Mucosa of descending colon (tissue), 3 donors: ENCODE measurements at places on chromosomes 7 and 10. TPM values are rescaled to one million over a fixed set of nuclear protein-coding genes. Genes with fewer than 3 reads are reported as not detected.
A peak's percentile ranks its signal among the peaks of the same experiment; 100 is the strongest.

The RAB11FIP2 gene
- total RNA-seq = 9.8 TPM

The KNDC1 gene
- total RNA-seq = 0.60 TPM

The AZGP1 gene
- 6.0 TPM for total RNA-seq

The CREM gene
- 11.8 TPM for total RNA-seq

The CALHM3 gene
- total RNA-seq = not detected

The TMEM139 gene
- 49.4 TPM for total RNA-seq

The FFAR4 gene
- 36.3 TPM for total RNA-seq

The C10orf105 gene
- total RNA-seq = not detected

DNA sequence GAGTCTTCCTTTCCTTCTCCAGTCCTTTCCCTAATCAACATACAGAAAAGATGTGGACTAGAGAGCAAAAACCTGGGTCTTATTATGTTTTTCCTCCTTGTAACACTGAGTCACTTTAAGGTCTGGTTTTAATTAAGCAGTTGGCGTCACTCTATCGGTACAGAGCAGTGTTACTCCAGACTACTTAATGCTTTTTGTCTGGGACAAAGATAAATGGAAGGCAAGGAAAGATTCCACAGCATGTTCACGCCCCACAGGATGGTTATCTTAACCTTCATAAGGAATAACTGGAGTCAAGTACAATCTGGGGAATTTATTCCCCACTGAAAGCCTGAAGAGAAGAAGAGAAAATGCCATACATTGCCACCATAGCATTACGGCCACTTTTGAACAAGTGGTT lies 145.7 kb downstream of the ELAPOR2 start:
- no peak for DNase-seq

- no peak for DNase-seq
Measured at GRCh38 chr7:18140943-18141342, 113.3 kb upstream of the PRPS1L1 start.

DNA sequence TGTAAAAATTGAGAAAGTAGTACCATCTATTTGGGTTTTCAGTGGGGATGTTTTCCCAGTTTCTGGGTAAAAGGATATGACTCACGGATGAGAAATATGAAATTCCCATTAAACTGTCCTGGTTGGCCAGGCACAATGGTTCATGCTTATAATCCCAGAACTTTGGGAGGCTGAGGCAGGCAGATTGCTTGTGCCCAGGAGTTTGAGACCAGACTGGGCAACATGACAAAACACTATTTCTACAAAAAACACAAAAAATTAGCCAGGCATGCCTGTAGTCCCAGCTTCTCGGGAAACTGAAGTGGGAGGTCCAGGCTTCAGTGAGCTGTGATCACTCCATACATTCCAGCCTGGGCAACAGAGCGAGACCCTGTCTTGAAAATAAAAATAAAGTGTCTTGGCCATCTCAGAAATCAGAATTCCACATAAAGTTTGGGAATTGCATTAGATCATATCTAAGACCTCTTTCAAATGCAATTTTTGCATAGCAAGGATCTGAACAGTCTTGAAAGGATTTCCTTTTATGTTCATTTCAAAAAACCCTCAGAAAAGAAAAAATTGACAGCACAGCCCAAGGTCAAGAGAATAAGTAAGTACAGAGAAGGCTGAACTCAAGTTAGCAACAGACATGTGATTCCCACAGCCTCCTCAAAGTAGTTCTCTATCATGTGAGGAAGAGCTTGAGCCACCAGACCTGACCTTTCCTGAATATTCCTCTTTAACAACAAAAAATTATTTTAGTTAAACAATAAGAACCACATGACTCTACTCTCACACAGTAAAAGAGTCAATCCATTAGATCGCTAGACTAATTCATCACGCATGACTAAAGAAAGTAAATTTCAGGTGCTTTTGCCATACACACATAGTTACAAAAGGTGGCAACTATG lies 141.5 kb upstream of the CAV2 start:
- no peak for DNase-seq

DNA sequence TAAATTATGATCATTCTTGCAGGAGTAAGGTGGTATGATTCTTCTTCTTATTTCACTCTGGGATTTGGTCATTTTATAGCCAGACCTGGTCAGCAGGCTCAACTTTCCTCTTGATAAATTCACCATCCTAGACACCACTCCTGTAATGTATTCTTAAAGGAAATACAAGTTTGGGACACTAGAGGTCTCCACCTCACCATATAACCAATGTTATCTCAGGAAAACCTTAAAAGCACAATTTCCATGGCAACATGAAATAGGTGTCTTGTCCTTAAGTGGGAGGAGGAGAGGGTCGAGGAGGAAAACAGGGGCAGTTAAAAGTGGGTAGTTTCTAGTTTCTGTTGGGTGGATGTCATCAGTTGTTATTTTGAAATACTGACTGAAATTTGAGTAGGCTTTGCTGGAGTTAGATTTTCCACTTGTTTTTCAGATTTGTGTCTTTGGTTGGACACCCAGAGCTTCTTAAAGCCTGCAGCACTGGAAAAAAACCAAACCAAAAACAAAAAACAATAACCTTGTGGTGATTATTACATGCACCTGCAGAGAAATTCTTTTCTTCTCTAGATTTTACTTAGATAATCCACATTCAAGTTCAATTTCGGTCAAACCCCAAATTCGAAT lies 163.1 kb downstream of the PRKCQ start:
- DNase-seq = peak; percentile 47

GRCh38 chr10:116296291-116296721 lies 23.3 kb upstream of the GFRA1 start:
- DNase-seq = no peak

DNA sequence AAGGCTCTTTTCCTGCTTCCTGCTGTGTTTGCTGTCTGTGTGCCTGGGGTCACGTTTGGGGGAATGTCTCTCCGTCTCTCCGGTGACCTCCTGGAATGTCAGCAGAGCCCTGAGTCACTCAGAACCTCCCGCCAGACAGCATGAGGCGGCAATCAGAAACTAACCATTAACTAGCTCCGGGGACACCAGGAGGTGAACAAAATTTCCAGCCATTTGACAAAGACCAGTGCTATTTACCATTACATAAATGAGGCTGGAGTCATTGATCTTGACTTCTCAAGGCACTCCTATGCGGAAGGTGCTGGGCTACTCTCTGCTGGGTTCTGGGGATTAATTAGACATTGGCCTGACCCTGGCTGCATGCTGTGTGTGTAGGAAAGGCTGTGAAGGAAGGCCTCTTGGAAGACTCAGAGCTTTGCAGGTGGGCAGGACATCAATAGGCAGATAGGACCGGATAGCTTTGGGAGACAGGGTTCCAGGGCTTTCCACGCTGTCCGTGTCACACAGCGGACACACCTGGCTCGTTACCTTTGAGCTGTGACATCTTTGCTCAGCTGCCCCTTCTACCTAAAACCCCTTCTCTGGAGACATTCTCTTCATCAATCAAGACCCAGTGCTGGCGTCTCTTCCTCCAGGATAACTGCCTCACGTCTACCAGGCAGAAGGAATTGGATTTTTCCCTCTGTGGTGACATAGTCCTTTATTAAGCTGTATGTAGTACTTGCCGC lies 77.0 kb downstream of the PFKFB3 start:
- no peak for DNase-seq

GRCh38 chr7:155387066-155387620 lies 70.8 kb upstream of the EN2 start:
- peak; percentile 45 for DNase-seq

- no peak for DNase-seq
Measured at GRCh38 chr10:25061125-25061524, 44.7 kb downstream of the THNSL1 start.

DNA sequence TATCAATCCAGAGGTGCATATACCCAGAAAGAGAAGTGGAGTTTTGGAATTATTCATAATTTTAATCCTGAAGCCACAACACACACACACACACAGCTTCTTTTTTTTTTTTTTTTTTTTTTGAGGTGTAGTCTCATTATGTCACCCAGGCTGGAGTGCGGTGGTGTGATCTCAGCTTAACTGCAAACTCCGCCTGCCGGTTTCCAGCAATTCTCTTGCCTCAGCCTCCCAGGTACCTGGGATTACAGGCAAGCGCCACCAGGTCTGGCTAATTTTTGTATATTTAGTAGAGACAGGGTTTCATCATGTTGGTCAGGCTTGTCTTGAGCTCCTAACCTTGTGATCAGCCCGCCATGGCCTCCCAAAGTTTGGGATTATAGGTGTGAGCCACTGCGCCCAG lies 35.4 kb downstream of the TET1 start:
- DNase-seq = no peak

GRCh38 chr10:99370993-99371392 lies 41.8 kb downstream of the CNNM1 start:
- peak; percentile 11 for DNase-seq

GRCh38 chr10:133101416-133101810 lies 13.7 kb downstream of the ADGRA1 start:
- no peak for DNase-seq

DNA sequence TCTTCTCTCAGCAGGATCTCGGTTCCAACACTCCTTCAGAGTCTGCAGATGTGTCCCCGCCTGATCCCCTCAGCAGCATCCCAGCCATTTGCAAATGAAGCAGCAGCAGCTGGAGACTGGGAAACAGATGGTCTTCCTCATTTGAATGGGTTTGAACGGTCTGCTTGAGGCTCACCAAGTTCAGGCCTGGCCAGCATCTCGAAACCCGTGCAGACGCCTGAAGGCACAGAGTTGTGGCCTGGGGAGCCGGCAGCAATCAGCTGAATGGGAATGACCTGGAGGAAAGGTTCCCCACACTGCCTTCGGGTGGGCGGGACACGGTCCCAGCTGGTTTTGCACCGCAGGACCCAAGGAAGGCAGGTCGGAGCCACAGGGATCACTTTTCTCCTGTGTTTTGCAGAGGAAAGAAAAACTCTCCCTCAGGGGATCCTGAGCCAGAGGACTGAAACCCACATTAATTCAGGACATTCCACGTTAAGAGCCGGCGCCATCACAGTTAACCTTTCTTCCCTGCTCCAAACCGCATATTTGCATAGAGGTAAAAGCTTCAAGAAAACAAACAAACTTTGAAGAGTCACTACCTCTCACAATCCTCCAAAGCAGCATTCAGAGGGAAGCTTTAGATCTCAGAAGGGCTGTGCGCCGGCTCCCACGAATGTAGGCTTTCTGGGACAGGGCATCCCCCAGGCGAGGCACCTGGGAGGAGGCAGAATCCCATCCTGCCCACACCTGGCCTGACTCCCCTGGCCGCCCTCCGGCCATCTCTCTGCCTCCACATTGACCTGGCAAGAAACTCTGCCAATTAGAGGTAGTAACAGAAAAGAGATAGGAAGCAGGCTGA lies 17.7 kb downstream of the FGFR2 start:
- no peak for DNase-seq

GRCh38 chr7:15686295-15686956 lies at the start of gene MEOX2:
TSS of gene MEOX2 (minus strand) at chr7:15686683. CDS start at chr7:15686402, 281 bp downstream.
- peak; percentile 68 for DNase-seq

GRCh38 chr10:84540617-84541288 lies 212.4 kb downstream of the CCSER2 start:
- peak; percentile 68 for DNase-seq

GRCh38 chr7:137925091-137925490 lies 76.8 kb downstream of the CREB3L2 start:
- DNase-seq = no peak

DNA sequence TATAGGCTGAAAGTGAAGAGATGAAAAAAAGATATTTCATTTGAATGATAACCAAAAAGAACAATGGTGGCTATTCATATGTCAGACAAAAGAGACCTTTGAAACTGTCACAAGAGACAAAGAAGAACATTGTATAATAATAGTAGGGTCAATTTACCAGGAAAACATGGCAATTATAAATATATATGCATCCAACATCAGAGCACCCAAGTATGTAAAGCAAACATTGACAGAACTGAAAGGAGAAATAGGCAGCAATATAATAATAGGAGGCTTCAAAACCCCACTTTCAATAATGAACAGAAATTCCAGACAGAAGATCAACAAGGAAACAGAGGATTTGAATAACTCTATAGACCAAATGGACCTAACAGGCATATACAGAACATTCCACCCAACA lies 876.2 kb downstream of the GRID1 start:
- DNase-seq = no peak
